ENCODE measurements at places on chromosomes 7 and 10.

DNA sequence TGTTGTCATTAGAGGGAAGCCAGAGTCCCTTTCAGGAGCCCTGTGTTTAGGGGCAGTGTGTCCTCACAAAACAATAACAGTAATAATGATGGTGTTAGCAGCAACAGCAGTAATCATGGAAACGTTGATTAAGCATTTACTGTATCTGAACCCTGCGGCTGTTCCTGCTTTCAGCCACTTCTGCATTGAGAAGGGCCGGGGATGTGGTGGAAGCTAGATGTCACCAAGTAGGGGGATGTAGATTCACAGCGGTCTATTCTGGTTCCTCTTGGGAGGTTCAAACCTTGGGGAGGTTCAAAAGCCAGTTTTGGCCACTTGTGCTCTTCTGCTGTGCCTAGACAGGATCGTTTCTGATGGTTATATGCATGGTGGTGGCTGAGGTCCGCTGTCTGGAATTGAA is 44.8 kb downstream of the PRPF18 start:
- no peak for DNase-seq

- no peak for DNase-seq
Measured at GRCh38 chr10:77015360-77015759, 622.2 kb downstream of the KCNMA1 start.

DNA sequence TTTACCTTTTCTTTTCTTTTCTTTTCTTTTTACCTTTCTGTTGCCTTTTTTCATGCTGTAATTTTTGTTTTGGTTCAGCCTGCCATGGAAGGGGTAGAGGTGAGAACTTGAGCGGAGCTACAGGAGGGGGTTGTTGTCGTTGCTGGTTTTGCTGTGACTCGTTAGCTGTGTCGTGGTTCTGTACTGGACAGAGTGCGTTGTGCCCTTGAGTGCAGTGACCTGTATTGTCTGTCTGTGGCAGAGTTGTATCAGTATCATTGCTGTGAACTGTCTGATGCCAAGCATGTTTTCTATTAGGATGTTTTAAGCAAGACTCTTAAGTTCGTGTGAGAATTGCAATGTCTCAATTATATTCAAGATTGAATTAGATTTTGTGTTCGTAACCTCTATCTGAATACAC is 67.5 kb downstream of the TRRAP start:
- no peak for DNase-seq

GRCh38 chr7:106177300-106177690 is 65.2 kb upstream of the SYPL1 start:
- DNase-seq, result no peak

DNA sequence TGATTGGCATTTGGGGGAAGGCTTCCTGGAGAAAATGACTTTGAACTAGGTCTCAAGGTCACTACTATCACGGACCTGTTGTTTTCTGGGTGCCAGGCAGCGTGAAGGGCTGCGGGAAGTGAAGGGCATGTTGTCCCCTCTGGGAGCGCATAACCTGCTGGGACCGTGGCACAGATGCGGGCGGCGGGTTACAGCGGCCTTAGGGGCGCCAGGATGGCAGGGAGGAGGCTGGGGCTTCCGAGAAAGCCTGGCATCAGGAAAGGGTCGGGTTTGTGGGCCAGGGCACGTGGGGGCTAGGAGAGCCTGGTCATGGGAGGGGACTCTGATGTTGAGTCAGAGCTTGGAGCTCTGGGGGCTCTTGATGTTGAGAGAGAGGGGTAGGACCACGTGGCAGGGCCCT is 6.1 kb downstream of the SLC4A2 start:
- no peak for DNase-seq

GRCh38 chr7:141573511-141573910 is 22.3 kb downstream of the AGK start:
- DNase-seq, result no peak

DNA sequence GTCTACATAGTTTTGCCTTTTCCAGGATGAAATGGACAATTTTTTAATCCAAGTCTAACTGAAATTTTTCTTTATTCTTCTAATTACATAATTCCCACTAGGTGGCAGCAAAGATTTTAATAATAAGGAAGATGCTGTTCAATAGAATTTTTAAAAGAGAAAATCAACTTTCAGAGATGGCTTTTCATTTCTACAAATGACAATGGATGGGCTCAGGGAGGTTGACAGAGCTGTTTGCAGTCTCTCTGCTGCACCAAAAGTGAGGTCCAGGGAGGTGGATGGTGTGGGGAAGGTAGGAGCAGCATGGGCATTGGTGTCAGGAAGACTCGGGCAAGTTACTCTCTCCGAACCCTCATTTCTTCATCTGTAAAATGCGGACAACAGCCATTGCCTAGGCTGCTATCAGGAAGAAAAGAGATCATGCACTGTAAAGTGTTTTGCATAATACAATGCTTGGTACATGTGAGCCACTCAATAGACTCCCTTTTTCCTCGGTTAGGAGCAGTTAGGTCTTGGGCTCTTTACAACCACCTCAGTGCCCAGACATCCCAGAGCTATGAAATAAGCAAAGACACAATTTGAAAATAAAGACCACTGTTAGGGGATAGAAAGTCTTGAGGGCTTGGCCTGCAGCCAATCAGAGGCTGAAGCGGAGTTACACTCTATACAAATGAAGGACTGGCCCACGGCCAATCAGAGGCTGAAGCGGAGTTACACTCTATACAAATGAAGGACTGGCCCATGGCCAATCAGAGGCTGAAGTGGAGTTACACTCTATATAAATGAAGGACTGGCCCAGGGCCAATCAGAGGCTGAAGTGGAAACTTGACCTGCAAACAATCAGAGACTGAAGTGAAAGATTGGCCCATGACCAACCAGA is 107.1 kb downstream of the ABLIM1 start:
- DNase-seq, result peak; percentile 3

All from CD14-positive monocyte (primary cell).